ENCODE measurements at places on chromosomes 11 and 22.

GRCh38 chr11:72586321-72587090 is 87.7 kb downstream of the PDE2A start:
- DNase-seq: no peak

DNA sequence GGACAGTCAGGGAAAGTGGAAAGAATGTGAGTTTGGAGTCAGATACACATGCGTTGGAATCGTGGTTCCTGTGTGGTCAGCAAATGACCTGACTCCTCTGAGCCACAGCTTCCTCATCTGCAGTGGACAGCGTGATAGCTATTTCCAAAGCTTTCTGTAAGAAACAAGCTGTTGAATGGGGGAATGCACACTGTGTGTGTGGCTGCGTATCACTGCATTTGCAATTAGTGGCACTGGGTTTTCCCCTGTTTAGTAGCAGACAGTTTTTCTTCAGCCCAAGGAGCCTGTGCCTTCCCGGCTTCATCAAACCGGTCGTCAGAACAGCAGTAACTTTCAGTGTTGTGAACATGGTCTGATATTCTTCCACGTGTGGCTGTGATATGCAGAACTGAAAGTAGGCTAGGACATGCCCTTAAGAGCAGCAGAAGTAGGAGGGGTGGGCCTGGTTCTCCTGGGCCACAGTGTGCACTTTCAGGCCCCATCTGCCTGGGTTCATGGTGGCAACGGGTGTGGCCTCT is 121.5 kb downstream of the RRAS2 start:
- DNase-seq: no peak

GRCh38 chr11:30150425-30150824 is 80.4 kb upstream of the FSHB start:
- no peak for DNase-seq

DNA sequence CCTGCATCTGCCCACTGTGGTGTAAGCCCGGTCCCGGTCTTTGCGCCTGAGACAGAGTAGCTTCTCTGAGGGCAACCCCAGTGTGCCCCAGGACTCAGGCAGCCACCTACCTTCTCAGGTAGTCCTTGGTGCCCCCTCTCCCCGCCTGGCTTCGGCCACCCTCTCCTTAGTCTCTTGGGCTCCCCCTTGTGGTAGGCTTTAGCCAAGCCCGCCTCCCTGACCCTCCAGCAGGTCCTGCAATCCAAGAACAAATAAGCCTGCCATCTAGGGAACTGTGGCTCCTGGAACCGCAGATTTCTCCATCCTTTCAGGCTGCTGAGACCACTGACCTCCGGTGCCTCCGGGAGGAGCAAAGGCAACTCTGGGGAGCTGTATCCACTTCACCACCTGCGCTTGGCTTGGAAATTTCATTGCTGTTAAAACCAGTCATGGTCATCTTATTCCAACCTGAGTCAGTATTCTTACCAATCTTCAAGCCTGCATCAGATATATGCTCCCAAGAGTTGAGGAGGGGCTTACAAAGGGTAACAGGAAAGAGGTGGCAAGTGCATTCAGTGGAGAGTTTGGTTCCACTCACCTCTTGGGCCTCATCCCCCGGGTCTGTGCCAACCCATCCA is 52.8 kb upstream of the TENM4 start:
- DNase-seq: no peak

Measured in skeletal muscle cell (primary cell).